ENCODE measurements at places on chromosomes 1 and 21.
A peak's percentile ranks its signal among the peaks of the same experiment; 100 is the strongest.

GRCh38 chr1:226736908-226737818 is 1.9 kb downstream of the ITPKB start:
- DNase-seq, result peak; percentile 67

DNA sequence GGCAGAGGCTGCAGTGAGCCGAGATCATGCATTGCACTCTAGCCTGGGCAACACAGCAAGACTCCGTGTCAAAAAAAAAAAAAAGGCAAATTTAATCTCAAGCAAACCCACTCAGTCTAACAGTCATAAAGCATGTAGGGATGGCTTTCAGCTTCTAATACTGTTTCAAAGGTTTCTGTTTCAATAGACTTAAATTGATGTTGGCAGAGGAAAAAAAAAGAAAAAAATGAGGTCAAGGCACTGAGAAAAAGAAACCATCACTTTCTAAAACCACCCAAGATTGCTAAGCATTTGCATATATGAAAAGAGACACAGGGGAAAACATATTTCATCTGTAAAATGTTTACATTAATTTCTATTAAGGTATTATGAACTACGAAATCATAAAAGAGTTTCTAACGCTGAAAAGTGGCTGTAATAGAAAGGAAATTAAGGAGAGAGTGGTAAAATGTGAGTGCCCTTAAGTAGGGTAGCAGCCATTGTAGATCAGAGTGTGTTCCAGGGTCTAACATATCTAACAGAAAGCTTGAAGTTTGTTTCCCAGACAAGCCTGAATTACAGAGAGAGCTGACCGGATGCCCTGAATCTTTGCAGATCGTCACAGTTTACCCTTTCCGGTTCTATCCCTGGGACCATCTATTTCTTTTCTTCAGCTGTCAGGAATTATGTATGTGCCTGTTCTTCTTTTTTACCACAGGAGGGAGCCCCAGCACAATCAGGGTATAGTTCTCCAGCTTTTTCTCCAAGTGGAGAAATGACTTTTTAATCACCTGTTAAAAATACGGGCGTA is 70.0 kb downstream of the PLD5 start:
- peak; percentile 70 for DNase-seq

GRCh38 chr1:108560189-108560873 is 431 bp downstream of the EEIG2 start:
- DNase-seq, result peak; percentile 56

DNA sequence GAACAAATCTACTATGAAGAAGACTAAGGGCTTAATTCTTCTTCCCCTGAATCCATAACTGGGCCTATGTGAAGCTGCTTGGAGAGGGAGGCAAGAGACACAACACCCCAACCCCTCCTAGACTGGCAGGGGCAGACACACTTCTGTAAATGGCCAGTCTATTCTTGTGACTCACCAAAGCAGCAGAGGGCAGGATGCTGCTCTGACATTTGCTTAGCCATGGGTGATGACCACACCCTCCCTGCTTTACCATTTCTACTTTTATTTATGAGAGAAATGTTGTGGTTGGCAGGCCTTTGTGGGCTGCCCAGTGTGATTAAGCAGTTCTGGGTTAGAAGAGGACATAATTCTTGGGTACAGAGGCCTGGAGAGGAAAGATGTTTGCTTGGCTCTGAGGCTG is 189.8 kb upstream of the DPYD start:
- DNase-seq, result no peak

- no peak for DNase-seq
These were observed 62.5 kb downstream of the CD58 start for GRCh38 chr1:116508085-116508983.

DNA sequence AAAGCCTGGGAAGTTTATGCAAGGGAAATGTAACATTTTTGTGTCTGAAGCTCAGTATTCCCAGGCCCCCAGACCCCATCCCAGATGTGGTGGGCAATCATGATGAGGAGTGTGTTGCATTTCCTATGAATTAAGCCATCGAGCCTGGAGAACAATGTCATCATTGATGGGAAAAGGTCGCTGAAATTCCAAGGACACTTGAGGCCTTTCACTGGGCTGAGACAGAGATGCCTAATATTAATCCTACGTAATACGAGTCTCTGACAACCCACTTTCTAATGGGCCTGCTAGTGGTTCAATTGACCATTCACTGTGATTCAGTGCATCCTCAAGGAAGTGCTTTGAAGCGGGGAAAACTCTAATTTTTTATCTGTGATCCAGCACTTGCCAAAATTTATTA is 291.6 kb downstream of the PLPP3 start:
- DNase-seq, result peak; percentile 30

GRCh38 chr1:233597489-233597901 is 16.4 kb upstream of the KCNK1 start:
- DNase-seq, result peak; percentile 7

- DNase-seq, result no peak
These were observed 73.8 kb downstream of the TUT4 start for GRCh38 chr1:52479076-52479475.

DNA sequence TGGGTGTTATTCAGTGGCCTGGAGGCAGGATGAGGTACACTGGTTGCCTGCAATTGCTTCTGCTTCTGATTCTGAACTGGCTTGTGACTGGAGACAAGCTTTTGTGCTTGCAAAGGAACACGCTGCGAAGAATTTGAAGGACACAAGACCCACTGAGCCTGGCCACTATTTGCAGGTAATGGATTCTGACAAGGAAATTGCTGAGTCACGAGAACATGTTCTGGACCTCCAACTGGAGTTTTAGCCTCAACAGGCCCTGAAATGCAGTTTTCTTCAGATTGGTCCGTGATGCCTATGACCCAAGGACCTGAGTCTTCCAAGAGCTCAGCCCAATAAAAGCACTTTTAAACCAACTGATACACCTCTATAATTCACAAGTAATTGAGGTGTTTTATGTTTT is 4.6 kb downstream of the RAB3GAP2 start:
- DNase-seq, result no peak

GRCh38 chr21:42692688-42693087 is 39.3 kb downstream of the PDE9A start:
- no peak for DNase-seq

DNA sequence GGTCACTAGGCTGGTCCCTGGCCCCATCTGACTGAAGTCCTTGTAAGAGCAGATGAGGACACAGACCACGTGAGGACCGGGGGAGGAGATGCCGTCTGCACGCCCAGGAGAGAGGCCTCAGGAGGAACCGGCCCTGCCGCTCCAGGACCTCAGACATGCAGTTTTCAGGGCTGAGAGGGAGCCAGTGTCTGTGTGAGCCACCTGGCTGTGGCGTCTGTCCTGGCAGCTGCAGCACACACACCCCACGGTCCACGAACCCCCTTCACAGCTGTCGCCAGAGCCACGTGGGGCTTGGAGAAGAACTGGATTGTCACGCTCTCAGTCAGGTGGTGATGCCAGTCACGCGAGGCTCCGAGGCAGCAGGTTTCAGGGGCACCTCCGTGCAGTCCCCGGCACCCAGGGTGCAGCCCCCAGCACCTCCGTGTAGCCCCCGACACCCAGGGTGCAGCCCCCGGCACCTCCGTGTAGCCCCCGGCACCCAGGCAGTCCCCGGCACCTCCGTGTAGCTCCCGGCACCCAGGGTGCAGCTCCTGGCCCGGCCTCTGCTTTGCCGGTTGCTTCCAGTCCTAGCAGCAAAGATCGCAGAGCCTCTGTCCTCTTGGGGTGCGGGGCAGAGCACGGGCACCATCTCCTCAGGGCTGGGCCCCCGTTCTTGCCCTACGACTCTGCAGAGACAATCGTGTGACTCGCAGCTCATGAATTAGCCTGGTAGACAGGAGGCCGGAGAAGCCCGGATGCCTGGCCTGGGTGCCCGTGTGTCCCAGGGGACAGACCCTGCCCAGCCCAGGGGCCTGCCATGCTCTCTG is 19.0 kb upstream of the SUMO3 start:
- DNase-seq, result peak; percentile 79

- no peak for DNase-seq
These were observed 12.9 kb downstream of the RCAN1 start for GRCh38 chr21:34602061-34602460.

DNA sequence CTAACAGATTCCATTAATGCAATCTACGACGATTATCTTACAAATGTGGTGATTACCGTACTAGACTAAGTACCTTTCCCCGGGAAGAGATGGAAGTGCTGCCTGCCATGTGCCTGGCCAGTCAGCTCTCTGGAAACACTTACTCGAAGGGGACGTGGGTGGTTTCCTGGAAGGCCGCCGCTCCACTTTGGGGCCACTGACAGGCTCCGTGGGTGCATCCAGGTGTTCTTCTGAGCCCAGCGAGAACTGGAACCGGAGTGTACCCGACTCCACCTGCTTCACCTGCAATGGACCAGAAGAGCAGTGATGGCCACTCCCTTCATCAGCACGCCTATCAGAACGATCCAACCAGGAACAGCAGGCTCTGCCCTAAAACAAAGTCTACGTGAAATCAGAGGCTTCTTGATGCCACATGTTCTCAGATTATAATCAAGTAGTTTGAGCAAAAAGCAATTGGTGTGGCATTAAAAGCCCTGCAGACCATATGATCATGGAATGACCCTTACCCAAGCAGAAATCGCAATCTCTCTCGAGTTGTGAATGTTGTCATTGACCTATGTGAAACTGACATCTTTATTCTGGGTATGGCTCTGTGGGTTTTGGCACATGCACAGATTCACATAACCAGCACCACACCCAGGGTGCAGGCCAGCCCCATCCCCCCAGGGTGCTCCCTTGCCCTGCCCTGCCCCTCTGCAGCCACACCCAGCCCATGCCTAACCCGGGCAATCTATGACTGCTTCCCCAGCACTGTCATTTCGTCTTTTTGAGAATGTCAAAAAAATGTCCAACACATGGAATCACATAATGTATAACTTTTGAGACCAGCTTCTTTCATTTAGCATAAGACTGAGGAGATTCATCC is 64.5 kb downstream of the NPHP4 start:
- no peak for DNase-seq

DNA sequence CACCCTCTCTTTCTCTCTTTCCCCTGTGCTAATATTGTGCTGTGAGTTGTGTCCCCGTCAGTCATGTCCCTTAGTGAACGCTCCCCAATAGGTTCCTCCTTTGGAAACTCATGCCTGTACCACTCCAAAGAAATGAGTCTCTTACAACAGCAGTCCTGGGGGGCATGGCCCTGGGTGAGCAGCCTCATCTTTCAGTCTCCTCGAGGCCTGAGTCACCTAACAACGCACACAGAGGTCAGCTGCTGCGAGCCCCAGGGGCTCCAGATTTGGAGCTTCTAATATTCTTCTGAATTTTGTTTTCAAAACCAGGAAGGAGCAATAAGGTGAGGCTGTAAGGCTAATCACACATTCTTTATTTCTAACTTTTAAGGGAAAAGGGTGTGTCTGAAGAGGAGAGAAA is 30.5 kb upstream of the ZBTB8A start:
- no peak for DNase-seq

DNA sequence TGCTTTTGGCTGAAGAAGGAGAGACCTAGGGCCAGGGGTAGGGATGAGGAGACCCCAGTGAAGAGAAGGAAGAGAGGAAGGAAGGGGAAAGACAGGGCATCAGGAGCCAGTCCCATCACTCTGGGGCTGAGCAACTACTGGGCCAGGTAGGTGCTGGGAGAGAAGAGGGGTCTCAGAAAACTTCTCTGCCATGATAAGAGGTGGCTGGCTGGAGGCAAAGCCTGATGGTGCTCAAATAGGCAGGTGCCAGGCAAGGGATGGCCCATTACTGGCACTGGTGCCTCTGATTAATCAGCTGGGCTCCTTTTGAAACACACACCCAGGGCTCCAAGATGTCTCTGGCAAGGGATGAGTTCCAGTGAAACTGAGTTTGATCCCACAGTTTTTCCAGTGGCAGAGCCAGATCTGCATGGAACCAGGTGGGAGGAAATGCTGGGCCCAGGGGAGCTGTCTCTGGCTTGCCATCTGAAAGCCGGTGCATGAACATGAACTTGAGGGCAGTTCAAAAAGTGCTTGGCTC is 2.8 kb downstream of the CSF1 start:
- DNase-seq, result no peak

- peak; percentile 45 for DNase-seq
These were observed at the start of gene GABRD for GRCh38 chr1:2019172-2019543. GABRD (plus strand) TSS chr1:2019345; CDS start chr1:2019424, 79 bp downstream.

DNA sequence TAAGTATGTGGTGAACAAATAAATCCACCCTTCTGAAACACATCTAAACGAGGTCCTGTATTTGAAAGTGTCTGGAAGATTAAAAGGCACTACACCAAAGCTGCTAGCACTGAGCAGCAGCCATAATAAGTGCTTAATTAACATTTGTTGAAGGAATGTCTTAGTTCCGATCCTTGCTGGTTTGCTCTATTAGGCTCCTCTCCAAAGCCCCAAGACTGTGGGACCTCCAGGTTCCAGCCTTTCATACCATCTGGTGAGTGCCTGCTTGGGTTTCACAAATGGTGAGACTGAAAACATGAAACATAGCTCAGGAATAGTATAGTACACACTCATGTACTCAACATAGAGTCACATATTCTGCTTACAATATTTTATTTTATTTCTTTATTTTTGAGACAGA is 640 bp upstream of the CYP2J2 start:
- DNase-seq, result no peak

GRCh38 chr1:31509124-31510072 is 66.9 kb upstream of the TINAGL1 start:
- no peak for DNase-seq

DNA sequence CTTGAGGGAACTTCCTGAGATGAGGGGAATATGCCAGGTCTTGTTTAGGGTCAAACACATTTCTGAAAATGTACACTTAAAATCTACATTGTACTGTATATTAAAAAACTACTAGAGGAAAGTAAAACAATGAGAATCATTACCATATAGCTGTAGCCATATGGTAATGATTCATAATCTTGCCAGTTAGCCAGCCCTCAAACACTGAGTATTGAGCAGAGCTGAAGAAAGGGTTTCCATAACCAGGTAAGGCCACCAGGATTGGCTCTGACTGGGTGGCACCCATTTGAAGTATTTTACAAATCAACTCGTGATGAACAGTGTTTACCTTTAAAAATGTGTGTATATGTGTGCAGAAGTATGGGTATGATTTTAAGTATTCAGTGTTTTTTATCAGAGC is 226.7 kb downstream of the SLC45A1 start:
- DNase-seq, result no peak

DNA sequence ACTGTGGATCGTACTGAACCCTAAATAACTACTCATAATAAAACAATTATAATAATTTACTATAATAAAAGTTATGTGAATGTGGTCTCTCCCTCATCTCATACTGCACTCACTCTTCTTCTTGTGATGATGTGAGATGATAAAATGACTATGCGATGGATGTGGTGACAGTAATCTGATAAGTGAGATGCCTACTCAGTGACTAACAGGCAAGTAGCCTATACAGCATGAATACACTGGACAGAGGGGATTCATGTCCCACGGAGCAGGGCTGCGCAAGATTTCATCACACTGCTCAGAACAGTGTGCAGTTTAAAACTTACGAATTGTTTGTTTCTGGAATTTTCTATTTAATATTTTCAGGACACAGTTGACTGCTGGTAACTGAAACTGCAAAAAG is 304.0 kb downstream of the DUSP10 start:
- DNase-seq, result no peak
